ENCODE measurements at places on chromosomes 5 and 9.
A peak's percentile ranks its signal among the peaks of the same experiment; 100 is the strongest.

GRCh38 chr9:22037954-22038690, 29.0 kb upstream of the CDKN2B start:
- DNase-seq, result peak; percentile 50

DNA sequence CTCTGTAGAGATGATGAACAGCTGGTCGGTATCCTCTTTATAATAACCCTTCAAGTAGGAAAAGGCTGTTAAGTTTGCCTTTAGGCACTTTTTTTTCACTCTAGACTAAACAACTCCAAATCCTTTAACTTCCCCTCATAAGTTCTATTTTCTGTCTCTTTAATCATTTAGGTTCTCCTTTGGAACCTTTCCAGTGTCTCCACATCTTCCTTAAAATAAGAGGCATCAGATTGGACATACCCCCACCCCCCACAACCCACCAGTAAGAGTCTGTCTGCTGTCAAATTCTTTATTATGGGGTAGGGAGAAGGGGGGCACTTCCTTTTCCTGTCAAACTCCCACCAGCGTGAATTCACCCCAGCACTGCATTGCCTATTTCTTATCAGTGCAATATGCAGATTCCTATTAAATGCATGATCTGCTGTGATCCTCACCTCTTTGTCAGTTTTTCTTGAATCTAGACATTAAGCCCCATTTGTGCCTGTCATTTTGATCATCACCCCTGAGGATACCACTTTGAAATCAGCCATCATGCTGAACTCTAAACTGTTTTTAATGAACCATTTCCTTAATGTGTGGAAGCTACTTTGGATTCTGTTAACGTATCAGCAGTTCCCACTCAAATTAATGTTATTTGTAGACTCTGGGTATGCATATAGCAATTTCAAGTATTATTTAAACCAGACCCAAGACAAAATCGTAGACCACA, 212.2 kb downstream of the PDZD2 start:
- no peak for DNase-seq

DNA sequence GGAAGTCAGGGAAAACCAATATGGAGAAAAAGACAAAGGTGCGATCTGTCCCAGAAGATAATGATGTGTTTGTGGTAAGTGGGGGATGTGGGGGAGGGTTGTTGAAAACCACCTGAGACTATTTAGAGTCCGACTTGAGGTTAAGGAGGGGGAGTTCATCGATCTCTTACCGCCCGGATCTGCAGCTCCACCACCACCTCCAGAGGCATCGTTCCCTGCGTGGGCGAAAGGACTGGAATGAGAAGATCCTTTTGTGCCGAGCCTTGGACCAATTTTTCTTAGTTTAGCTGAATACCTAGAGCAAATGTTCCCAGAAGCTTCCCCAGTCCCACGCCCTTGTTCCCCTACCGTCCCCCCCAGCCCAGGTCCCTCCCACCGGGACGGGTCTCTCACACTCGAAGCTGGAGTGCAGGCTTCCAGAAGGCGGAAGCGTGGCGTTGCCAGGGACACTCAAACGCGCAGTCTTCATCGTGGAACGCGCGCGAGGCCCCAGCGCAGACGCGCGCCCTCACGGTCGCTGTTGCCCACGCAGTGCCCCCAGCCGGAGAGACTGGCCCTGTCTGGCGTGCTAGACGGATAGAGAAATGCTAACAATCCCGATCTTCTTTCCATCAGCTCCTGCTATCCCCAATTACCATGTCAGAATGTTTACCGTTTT, at the start of gene SPATA6L:
TSS of gene SPATA6L (minus strand) at position 439 of the 658 bp plus-strand sequence. CDS start at position 209, 230 bp downstream.
- DNase-seq, result peak; percentile 39

DNA sequence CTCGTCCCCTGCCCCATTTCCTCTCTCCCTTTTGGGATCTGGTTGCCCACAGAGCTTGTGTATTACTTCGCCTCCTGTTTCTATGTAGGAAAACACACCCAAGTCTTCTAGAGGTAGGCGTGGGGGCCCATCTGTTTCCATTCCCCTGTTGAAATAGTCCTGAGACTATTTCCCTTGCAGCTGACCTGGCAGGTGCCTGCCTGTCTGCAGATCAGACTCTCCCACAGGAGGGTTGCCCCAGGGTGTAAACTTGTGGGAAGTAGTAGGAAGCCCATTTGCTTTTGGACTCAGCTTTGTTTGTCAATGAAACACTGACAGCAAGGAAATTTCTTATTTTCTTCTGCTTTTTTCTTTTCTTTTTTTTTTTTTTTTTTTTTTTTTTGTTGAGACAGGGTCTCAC, 16.3 kb upstream of the GARNL3 start:
- DNase-seq, result no peak

DNA sequence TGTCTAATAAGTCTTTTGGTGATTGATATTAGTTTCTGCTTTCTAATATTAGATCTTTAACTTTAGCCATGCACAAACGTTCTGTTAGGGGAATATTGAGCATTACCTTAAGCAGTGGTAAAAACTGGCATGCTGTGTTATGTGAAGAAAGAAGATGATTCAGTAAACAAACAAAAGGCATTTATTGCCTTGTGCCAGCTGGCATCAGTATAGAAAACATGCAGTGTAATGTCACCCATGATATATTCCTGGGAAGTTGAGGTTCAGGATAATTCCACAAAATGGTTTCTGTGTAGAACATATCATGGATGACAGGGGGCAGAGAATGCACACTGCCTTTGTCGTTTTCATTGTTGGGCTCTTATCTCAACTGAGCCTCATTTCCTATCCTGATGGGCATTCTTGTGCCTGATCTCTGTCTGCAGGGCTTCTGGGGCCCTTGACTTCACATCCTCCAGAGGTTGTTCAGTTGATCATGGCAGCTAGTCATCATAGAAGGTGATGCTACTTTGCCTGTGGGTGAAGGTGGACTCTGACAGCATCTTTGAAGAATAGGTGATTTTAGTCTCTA, 24.2 kb downstream of the LRRTM2 start:
- no peak for DNase-seq

DNA sequence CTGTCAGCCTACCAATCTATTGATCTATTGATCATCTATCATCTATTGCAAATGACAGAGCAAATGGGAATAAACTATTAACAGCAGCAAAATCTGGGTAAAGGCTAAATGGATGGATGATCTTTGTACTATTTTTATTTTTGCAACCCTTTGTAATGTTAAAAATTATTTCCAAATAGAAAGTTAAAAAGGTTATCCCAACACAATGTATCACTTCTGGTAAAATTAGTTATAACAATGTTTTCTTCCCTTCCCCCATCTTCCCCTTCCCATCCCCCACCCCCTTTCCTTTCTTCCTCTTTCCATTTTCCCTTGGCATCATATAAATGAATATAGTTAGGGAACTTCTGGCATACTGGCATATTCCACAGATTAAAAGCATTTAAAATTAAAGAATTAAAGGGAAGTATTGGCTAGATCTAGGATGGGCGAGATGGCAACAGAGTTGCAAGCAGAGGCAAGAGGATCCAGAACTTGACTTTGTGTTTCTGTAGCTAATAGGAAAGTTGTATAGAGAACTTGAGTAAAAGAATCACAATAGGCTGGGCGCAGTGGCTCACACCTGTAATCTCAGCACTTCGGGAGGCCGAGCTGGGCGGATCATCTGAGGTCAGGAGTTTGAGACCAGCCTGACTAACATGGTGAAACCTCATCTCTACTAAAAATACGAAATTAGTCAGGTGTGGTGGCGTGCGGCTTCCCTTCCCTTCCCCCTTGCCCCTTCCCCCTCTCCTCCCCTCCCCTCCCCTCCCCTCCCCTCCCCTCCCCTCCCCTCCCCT, 66.6 kb upstream of the TAF11L2 start:
- no peak for DNase-seq

DNA sequence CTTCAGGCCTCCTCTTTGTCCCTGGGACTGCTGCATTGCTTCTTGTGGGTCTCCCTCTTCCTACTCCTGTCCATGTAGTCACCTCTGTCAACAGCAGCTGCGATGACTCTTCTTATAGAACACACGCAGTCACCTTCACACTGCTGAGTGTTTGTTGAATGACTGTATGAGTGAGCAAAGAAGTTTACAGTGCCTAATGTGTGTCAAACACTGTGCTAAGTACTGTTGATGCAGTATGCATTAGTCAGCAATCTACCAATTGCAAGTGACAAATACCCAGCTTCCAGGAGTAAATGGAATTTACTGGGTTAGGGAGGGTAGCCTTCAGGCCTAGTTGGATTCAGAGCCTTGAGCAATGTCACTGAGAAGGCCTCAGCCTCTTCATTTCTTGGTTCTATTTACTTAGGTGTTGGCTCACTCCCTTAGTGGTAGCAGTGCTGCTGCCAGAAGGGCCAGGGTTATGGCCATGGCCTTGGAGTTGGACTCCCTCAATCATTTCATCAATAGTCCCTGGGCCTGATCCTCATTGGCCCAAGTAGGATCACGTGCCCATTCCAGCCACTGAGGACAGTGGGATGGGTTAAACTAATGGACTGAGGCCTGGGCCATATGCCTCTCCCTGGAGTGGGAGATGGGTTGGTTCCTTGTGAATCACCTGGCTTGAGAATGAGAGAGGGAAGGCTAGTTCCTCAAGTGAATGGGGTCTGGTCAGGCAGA, 93.5 kb downstream of the RGS3 start:
- no peak for DNase-seq

DNA sequence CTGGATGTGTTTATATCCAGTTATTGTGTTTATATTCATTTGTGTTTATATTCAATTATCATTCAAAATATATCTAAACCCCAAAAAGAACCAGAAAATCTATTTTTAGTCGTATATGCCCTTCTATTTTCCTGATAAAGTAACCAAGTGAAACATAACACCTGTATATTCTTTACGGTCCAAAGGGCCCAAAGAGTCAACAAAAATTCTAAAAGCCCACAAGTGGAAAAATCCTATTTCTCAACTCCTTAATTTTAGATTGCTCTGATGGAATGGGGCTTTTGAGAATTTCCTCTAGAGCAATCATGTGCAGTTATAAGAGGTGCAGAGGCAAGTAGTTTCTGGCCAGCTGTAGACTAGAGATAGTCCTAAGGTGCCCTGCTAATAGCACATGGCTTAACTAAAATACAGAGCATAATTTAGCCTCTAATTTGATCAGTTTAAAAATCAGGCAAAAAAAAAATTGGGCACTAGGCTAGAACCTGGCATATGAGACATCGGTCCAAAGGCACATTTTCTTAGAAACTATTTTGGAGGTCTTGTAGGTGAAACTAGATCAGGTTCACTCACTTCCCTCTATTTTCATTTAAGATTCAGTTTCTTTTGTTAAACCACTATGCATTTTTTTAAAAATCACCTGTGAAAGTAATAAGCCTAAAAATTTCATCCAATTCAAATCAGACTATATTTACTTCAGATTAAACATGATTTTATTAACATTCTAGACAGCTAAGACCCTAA, 256.0 kb downstream of the FBXL17 start:
- no peak for DNase-seq

DNA sequence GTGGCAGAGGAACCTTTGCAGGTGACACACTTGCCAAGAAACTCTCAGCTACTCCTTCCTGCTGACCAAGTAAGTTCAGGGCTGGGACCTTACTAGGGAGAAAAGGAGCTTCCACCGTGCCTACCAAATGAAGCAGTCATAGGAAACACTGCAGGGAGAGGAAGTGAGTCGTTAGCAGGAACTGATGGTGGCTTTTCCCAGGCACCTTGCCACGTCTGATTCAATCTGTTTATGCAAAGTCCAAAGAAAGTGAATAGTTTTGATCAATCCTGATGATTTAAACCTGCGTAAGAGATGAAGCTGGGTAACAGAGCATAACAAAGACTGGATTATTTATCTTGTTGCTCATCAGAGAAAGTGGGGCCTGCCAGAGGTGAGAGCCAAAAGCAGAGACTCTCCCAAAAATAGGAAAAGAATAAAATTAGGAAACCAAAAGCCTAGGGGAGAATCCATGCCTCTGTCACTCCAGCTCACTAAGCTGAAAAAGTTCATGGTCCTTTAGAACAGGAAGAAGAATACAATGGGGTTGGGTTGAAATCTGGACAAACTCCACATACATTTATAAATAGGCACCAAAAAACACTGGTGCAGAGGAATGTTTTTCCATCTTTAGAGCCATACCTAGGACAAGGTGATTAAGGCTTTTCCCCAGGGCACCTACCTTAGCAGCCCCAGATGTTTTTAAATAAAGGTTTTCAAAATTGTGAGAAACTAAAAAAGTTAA, 9.3 kb upstream of the PFDN1 start:
- DNase-seq, result peak; percentile 79

GRCh38 chr9:124632077-124632621, 125.0 kb upstream of the NR5A1 start:
- DNase-seq, result peak; percentile 78

GRCh38 chr5:169435506-169436229, 134.7 kb upstream of the SLIT3 start:
- peak; percentile 50 for DNase-seq

GRCh38 chr9:133532937-133533668, 1.4 kb upstream of the ADAMTSL2 start:
- DNase-seq, result peak; percentile 37

DNA sequence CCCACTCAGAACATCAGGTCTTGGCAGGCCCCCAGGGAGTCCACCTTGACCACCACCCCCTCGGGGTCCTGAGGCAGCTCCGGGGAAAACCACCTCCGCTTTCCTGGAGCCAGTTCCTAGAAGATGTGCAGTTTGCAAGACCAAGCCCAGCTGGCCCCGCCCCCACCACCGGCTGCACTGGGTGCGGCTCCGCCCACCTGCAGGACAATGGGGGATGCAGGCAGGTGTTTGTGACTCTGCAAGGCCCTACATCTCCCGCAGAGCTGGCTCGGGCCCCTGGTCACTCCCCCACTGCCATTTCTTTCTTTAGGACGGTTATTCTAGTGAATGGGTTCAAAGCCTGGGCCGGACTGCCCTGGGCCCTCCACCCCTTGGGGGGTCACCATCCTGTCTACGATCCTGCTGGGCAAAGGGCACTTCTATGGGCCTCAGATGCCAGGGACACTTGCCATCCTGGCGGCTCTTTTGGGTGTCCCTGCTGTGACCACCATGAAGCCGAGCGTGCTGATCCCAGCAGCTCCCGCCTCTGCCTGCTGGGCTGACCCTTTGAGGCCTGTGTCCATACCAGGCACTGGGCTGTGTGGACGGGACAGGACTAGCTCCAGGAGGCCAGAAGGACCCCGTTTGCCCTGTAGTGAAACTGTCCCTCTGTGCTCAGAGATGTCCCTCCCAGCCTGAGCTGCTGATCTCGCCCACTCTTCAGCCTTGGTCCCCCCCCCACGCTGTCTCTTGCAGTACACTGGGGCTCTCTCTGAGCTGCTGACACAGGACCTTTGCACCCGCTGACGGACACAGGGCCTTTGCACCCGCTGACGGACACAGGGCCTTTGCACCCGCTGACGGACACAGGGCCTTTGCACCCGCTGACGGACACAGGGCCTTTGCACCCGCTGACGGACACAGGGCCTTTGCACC, 5.9 kb upstream of the NACC2 start:
- no peak for DNase-seq

- no peak for DNase-seq
These were observed 11.1 kb downstream of the CCNG1 start for GRCh38 chr5:163448491-163448890.

DNA sequence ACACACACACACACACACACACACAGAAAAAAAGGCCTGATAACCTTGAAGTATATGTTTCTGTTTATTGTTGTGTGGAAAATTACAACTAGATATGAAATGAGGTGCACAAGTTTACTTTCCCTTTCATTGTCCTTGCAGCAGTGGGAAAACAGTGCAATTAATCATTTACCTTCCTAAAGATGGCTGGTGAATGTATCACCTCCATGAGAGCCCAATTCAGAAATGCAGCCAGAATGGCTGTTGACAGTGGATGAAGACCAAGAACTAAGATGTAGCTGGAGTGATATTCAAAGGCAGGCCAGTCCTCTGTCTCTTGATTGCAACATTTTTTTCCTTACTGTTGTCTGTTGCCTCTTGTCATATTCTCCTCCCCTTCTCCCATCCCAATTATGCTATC, 49.6 kb upstream of the EIF4EBP3 start:
- no peak for DNase-seq

- peak; percentile 33 for DNase-seq
These were observed 2.2 kb upstream of the S1PR3 start for GRCh38 chr9:88988796-88989641.
